Left lung (tissue), 14 donors: ENCODE measurements at places on chromosomes 11 and 22.

DNA sequence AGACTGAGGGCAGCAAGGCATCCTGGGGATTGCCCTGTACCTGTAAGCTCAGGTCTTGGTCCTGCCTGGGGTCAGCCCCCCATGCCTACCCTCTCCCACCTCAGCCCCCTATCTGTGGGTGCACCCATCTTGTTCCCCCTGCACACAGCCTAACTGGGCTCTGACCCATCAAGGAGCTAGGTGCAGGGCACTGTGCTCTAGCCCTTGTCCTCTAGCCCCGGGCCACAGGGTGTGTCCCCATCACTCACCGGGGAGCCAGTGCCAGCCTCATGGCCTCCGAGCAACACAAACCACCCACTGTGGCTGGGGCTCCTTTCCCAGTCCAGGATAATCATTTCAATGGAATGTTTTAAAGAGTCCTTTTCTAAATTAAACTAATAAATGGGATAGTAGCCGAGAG is 293.9 kb upstream of the PLET1 start:
- H3K4me1 ChIP-seq = no peaks in the 10 kb centered on the region
- H3K27ac ChIP-seq = no peak overlapping the region
- no peaks in the 10 kb centered on the region for H3K36me3 ChIP-seq
- no peaks in the 10 kb centered on the region for H3K27me3 ChIP-seq
- DNase-seq = no peak
- no peak overlapping the region for H3K4me3 ChIP-seq

DNA sequence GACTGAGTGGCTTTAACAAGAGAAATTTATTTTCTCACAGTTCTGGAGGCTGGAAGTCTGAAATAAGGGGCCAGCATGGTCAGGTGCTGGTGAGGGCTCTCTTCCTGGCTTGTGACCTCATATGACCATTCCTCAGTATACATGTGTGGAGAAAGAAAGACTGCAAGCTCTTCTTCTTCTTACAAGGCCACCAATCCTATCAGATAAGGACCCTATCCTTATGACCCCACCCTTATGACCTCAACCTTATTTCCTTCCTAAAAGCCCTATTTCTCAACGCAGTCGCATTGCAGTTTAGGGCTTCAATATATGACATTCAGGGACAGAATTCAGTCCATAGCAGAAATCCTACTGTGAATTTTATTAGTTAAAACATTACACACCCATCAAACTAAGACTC is 124.4 kb upstream of the RAG2 start:
- H3K27ac ChIP-seq = no peak overlapping the region
- H3K4me1 ChIP-seq = peaks cover 7% of the 10 kb centered on the region
- H3K27me3 ChIP-seq = no peaks in the 10 kb centered on the region
- H3K36me3 ChIP-seq = no peaks in the 10 kb centered on the region

GRCh38 chr22:49517211-49517610 is 310.5 kb downstream of the BRD1 start:
- DNase-seq = no peak
- H3K27ac ChIP-seq = no peak overlapping the region
- H3K4me1 ChIP-seq = no peaks in the 10 kb centered on the region
- H3K36me3 ChIP-seq = no peaks in the 10 kb centered on the region
- H3K4me3 ChIP-seq = no peak overlapping the region

- no peaks in the 10 kb centered on the region for H3K36me3 ChIP-seq
- DNase-seq = no peak
- H3K4me3 ChIP-seq = no peak overlapping the region
- no peak overlapping the region for H3K27ac ChIP-seq
- peaks cover 4% of the 10 kb centered on the region for H3K4me1 ChIP-seq
Observed at GRCh38 chr11:10638316-10638925, 55.1 kb downstream of the IRAG1 start.

- no peak for DNase-seq
- H3K27ac ChIP-seq = no peak overlapping the region
- H3K4me1 ChIP-seq = no peaks in the 10 kb centered on the region
- H3K36me3 ChIP-seq = no peaks in the 10 kb centered on the region
- H3K27me3 ChIP-seq = no peaks in the 10 kb centered on the region
Observed at GRCh38 chr11:43708776-43709175, 28.2 kb downstream of the HSD17B12 start.
